NCI-H2171 (cell line): ENCODE measurements at places on chromosomes 7 and 10.

DNA sequence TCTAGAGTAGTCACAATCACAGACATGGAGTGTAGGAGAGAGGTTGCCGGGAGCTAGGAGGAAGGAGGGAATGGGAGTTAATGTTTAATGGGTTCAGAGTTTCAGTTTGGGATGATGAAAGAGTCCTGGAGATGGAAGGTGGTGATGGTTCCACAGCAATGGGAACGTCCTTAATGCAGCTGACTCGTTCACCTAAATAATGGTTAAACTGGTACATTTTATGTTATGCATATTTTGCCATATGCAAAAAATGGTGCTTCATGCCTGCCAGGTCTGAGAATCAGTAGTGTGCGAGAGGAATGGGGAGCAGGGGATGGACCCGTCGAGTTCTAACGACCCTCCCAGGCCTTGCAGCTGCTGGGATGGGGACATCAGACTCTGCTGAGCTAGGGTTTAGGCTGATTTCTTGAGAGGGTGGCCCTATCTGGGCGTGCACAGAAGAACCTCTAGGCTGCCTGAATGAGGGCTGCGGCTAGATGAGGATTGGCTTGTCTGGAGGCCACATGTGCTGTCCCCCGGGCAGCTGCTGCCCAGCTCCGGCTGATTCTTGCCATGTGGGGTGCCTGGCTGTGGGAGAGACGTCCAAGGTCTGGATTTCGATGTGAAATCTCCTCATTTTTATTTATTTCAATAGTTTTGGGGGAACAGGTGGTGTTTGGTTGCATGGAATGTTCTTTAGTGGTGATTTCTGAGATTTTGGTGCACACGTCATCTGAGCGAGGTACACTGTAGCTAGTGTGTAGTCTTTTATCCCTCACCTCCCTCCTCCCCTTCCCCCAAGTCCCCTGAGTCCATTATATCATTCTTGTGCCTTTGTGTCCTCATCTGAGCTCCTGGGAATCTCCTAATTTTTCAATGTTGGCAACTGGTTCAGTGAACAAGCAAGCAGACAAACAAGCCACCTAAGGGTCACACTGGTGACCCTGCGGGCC is 116.0 kb downstream of the GRK5 start:
- no peak for DNase-seq

GRCh38 chr10:3668276-3668965 is 116.6 kb downstream of the KLF6 start:
- no peak for DNase-seq

GRCh38 chr10:31650010-31650409 is 278.6 kb downstream of the ARHGAP12 start:
- DNase-seq: no peak

GRCh38 chr7:87935384-87935706 is 1.3 kb downstream of the ADAM22 start:
- DNase-seq: peak; percentile 6

GRCh38 chr7:148620749-148621359 is 30.3 kb downstream of the C7orf33 start:
- DNase-seq: no peak

DNA sequence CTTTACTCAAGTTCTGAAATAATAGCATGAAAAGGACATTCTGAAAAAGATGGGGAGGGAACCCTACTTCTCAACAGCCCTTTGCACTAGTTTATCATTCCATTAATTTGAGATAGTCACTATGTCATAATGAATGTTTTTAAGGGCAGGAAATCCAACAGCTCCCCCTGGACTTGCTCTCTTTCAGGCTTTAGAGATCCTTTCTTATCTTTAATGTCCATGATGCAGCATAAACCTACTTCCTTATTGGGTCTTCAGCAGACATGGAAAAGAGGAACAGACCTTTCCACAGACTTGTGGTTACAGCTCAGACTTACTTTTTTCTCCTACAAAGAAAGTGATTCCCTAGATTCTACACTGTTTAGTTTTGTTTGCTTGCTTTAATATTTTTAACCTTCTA is 87.3 kb downstream of the IDE start:
- DNase-seq: no peak

- no peak for DNase-seq
Measured at GRCh38 chr10:71286521-71287294, 32.4 kb upstream of the SLC29A3 start.

DNA sequence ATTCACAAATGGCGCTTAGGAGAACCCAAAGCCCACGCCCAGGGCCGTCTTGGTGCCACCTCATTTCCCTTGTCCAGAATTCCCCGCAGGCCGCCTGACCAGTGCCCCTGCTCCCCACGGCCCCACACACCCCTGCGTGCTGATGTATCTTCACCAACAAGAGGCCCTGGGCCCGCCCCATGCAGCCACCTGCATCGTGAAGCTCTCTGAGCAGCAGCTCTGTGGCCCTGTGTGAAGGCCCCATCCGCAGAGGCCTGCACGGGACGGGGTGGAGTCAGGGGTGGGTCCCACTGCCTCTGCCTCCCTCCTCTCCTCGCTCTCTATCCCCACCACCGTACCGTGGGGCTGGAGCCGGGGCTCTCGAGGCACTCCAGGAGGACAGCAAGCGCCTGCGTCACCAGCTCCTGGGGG is 14.7 kb downstream of the BRAT1 start:
- no peak for DNase-seq

GRCh38 chr7:131924857-131925256 is 368.4 kb upstream of the PODXL start:
- no peak for DNase-seq

GRCh38 chr7:85686401-85687181 is 499.7 kb upstream of the SEMA3D start:
- no peak for DNase-seq

GRCh38 chr10:93034426-93034825 is 26.2 kb upstream of the CYP26C1 start:
- no peak for DNase-seq

GRCh38 chr10:73079779-73080541 is 16.7 kb downstream of the P4HA1 start:
- no peak for DNase-seq

GRCh38 chr7:116796471-116796870 is 65.9 kb upstream of the CAPZA2 start:
- DNase-seq: no peak

DNA sequence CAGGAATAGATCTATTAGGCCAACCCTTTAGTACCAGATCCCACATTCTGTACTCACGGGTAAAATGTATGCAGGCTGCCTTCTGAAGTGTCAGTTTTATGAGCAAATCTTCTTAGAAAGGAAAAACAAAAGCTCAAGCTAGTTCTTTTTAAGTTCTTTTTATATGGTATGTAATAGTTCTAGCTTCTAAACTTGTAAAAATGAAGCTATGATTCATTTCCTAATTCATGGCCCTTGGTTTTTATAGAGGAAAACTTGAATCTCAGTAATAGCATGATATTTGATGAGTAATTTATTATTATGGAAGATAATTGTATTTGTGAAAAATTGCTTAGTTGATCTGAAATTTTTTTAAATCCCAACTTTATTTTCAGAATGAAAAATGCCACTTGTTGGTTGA is 54.3 kb downstream of the SLK start:
- no peak for DNase-seq

- DNase-seq: no peak
Measured at GRCh38 chr7:29878081-29878688, 71.9 kb downstream of the WIPF3 start.

DNA sequence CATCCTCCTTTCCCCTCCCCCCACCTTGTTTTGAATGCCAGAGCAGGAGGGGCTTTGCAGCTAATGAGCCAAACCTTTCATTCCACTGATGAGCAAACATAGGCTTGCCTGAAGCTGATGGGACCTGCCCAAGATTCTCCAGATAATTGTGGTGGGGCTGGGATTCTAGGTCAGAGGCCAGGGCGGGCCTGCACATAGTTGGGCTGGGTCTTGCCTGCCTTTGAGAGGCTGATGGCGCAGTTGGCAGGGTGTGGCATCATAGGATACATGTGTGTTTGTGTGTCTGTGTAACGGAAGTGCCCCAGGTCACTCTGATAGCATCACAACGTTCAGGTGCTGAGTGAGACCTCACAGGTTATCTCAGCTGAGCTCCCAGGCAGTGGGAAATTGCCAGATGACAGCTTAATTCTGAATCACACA is 22.9 kb downstream of the BTBD16 start:
- DNase-seq: no peak

- no peak for DNase-seq
Measured at GRCh38 chr7:112157072-112157471, 49.1 kb downstream of the DOCK4 start.

DNA sequence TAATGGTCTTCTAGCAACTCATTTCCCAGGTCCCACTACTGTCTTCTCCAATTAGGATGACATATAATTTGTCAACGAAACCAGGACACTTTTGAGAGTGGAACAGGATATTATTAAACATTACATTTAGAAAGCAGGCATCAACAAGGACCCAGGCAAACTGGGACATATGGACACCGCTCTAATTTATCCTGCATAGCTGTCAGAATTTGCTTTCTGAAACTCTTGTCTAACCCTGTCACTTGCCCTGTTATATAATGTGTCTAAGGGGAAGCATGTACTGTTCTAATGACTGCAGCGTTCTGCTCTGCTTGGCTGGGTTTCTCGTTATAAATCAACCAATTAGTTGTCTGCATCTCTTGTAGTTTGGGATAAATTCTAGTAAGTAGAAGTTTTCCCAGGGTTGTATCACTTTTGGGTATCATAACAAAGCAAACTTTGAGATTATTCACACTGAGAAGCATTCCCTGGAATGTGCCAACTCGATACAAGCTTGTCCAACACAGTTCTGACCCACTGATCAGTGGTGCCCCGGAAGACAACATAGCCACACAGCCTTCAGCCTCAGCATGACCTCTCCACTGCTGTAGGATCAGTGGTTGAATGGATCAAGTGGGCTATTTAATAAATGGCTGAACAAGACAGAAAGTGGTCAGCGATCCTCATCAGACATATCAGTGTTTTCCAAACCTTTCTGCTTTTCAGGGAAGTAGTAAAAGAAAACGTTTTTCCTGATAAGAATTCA is 228.1 kb downstream of the KIF20B start:
- no peak for DNase-seq

- no peak for DNase-seq
Measured at GRCh38 chr10:1488970-1489548, 248.3 kb downstream of the ADARB2 start.

- DNase-seq: no peak
Measured at GRCh38 chr10:90462749-90463470, 394.9 kb downstream of the HTR7 start.

DNA sequence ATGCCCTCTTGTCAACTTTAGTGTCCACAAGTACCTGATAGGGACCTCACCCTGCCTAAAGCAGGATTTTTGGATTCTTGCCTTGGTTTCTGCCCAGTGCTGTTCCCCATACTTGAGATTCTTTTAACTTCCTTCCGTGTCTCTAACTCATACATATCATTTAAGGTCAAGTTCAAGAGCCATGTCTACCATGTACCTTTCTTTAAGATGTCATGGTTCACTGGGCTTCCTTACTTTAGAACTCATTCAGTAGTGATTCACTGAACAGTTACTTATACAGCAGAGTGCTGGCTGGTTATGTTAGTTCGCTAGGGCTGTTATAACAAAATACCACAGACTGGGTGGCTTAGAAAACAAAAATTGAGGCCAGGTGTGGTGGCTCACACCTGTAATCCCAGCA is 5.0 kb upstream of the CFAP58 start:
- DNase-seq: no peak

DNA sequence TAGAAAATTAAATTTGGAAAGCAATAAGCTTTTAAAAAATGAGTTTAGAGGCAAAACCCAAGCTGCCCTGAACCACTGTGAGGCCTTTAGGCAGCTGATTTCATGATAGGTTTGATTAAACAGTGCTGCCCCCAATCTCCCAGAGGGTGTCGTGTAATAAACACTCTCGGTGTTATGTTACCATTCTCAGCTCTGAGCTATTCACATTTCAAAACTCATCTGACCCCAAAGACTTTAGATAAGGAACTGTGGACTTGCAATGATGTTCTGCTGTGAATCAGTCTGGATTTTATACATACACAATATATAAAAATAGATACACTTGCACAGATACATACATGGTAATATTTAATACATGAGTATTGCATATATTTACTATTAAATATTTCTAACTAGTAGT is 120.4 kb downstream of the MALRD1 start:
- no peak for DNase-seq

DNA sequence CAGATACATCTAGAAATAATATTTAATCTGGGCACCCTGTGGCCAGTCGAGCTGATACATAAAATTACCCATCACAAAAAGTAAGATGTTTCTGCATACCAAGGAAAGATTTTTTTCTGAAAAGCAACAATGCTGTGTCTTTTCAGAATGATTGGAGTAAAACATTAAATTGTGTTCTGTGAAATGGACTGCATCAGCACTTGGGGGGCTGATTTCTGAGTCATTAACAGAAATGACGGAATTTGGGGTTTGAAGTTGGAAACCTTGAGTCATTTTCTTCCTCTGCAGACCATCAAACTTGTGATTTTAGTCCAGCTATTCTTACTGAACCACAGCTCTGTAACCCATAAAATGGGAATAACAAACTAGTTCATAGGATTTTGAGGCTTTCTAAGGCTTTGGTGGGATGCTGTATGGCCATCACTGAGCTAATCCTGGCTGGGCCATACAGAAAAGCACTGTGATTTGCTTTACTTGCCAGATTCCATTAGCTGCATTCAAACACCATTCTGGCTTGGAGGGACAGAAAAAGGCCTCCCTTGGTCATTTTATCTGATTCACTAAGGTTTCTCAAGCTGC is 739.4 kb upstream of the IGFBP3 start:
- DNase-seq: no peak

DNA sequence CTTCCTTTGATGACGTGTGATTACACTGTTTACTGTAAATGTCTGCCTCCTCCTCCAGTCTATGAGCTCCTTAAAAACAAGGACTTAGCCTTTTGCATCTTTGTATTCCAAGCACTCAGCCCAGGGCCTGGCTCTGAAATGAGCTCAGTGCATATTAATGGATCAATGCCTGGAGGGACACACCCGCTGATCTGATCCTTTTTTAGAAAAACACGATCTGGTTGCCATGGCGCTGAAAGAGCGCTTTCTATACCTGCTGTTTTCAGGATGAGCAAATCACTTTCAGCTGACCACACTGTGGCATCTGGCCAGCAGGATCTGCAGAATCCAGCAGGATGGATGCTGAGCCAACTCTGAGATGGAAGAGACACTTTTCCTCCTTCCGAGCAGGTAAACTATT is 37.8 kb upstream of the GARS1 start:
- peak; percentile 9 for DNase-seq

DNA sequence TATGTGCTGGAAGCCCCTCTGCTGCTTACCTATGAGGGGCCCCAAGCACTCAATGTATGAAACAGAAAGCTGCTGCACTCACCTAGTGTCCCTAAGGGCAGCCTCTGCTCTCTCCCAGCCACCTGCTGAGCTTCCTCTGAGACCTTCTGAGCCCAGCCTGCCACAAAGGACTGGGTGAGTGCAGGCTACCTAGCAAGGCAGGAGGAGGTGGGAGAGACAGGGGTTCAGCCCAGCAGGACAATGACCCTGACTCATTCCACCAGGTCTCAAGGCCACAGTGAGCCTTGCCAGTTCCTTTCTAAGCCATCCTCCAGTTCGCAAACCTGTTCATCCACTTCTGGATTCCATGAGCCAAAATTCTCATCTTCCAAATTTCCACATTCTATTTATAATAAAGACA is 16.3 kb downstream of the VOPP1 start:
- no peak for DNase-seq
